ENCODE measurements at places on chromosomes 7 and 10.

- no peak for DNase-seq
These were observed 20.6 kb downstream of the KIN start for GRCh38 chr10:7767209-7767608.

DNA sequence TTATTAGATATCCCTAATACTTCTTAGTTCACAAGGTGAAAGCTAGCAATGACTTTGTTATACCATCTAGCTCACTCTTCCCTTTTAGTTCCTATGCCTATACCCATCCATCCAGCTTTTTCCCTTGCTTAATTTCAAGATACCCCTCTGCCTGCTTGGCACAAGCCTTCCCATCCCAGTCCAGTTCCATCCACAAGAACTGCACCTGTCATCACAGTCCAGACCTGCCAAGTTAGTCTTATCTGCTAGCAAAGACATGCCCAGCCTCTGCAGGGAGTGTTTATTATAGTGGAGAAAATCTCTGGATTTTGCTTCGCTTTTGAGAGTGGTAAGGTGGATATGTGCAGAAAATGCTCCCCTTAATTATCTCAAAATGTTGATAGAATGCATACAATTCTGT is 158.2 kb downstream of the ST7 start:
- DNase-seq = no peak

- no peak for DNase-seq
These were observed 14.7 kb upstream of the NXPH1 start for GRCh38 chr7:8418629-8419245.

DNA sequence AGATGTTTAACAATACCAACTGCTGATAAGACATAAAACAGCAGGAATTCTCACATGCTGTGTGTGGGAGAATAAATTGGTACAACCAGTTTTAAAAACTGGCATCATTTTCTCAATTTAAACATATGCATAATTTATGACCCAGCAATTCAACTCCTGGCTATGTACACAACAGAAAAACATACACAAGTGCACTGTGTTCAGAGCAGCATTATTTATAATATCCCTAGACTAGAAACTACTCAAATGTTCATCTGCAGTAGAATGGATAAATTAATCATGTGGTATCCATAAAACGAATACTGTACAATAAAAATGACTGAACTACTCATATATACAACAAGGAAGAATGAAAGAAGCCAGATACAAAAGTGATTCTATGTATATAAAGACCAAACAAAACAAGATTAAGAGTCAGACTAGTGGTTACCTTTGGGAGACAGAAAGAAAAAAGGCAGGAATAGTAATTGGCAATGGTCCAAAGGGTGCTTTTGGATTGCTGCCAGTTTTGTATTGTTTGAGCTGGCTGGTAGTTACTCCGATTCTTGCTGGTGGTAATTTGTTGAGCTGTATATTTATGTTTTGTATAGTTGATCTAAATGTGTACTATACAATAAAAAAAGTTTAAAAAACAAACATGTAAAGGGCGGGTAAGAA is 306.0 kb downstream of the TFEC start:
- DNase-seq = no peak

DNA sequence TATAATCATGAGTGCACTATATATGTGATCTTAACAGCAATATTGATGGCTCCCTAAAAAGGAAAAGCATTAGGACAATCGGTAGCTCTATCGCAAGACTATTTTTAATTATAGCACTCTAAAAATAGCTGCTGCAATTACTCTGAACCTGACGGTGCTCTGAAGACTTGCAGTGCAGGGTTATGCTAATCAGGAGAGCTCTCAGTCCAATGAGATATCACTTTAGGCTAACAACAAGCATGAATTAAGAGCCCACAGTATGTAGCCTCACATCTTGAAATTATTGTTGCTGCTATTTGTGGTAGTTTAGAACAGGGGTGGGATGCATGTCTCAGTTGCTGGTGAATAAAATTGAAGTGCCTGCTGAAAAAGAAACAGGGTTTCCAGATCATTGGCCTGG is 515.8 kb upstream of the AKR1E2 start:
- DNase-seq = no peak

DNA sequence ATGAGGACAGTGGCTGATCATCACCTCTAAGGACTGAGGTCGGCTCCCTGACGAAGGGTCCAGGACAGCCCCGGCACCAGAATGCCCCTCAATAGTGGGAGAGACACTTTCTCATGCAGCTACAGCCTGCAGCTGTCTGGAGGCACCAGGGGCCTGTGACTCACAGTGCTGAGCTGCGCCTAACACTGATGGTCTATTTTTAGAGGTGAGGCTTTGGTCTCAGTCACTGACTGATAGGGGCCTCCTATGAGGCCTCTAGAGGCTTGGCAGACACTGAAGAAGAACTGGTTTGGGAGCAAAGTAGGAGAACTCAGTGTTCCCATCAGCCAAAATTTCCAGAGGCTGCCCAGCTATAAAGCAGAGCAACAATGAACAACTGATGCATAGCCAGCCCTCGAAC is 130.1 kb downstream of the COBL start:
- DNase-seq = no peak

DNA sequence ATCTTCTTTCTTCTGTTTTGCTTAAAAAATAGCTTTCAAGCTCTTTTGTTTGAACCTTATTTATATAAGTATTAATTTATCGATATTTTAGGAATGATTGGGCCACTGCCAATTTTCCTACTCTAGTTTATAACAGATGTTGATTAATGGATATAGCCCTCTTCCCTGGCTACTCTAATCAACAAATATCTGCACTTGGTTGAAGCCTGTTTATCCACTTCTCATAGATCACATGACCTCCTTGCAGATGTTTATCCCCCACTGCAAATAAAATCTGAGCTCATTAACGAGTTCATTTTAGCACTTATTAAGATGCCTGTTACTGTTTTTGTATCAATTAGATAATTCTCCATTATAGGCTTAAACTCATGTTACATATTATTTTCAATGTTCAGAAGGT is 715.3 kb downstream of the CNTNAP2 start:
- DNase-seq = no peak

DNA sequence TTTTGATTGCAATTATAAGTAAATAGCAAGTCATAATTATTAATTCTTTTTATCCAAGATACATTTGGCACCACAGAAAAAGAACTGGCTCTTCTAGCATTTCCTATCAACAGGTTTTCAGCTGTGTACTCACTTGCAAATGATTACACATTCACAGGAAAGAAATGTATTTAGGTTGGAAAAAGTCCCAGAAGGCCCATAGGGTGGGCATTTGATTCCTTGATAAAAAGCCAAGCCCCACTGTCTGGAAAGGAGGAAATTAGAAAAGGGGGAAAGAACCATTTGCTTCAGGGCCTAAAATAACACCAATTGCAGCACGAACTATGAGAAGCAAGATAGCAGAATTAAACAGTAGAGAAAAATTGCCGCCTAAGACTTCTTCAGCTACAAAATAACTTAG is 80.8 kb upstream of the COL1A2 start:
- no peak for DNase-seq

DNA sequence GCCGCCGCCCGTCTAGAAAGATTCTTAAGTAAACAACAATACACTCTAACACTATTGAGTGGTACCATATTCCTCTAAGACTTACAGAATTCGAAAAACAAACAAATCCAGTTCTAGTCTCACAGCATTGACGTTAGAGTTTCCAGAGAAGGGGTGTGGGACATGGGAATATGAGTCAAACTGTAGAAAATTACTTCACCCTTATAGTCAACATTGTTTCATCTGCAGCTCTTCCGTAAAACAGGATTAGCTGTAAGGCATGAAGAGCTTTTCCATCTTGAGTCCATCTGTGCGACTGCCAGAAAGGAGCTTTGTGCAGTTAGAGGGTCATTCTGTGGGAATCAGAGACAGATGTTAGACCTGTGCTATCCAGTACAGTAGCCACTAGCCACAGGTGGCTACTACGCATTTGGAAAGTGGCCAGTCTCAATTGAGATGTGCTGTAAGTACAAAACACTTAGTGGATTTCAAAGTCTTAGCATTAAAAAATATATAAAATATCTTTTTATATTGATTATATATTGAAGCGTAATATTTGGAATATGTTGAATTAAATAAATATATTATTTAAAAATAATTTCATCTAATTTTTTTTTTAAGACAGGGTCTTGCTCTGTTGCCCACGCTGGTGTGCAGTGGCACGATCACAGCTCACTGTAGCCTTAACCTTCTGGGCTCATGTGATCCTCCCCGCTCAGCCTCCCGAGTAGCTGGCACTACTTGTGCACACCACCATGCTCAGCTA is 79.8 kb upstream of the MPP7 start:
- no peak for DNase-seq

- DNase-seq = no peak
These were observed 27.1 kb downstream of the ATXN7L1 start for GRCh38 chr7:105849122-105849855.

DNA sequence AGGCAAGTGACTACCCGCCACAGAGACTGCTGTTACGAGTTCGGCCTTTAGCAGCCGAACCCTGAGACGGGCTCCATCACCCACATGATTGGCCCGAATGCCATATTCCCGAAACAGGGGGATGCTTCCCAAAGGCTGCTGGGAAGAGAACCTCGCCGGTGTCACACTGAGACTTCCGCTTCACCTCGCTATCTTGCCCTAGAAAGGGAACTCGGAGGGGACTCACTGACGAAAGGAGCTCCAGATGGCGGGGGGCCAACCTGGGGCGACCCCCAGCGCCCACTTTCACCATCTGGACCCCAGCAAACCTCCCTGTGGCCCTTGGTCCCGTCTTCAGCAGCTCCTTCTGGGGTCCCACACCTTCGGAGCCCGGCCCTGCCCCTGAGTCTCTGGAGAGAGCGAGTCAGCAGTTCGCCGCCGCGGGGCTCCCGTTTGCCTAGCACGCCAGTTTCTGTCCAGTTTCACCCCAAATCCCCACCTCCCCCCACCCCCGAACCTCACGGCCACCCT is 529 bp downstream of the HPS1 start:
- DNase-seq = no peak
